Activated T-helper 17 cell treated with anti-CD3 and anti-CD28 coated beads, Interleukin-2, amount 50 U/mL, for 72 hours (primary cell): ENCODE measurements at places on chromosomes 1 and 21. TPM values are rescaled to one million over a fixed set of nuclear protein-coding genes. Genes with fewer than 3 reads are reported as not detected.

GRCh38 chr21:39645331-39645730 lies 32.6 kb downstream of the B3GALT5 start:
- H3K4me3 ChIP-seq = no peak overlapping the region
- no peak overlapping the region for H3K27ac ChIP-seq
- H3K4me1 ChIP-seq = no peaks in the 10 kb centered on the region
- ATAC-seq = no peak
- no peaks in the 10 kb centered on the region for H3K36me3 ChIP-seq

GRCh38 chr1:56464294-56464693 lies 115.1 kb downstream of the PLPP3 start:
- H3K4me1 ChIP-seq = no peaks in the 10 kb centered on the region
- no peaks in the 10 kb centered on the region for H3K36me3 ChIP-seq
- no peak for ATAC-seq
- no peak overlapping the region for H3K4me3 ChIP-seq
- H3K27me3 ChIP-seq = peaks cover 11% of the 10 kb centered on the region

DNA sequence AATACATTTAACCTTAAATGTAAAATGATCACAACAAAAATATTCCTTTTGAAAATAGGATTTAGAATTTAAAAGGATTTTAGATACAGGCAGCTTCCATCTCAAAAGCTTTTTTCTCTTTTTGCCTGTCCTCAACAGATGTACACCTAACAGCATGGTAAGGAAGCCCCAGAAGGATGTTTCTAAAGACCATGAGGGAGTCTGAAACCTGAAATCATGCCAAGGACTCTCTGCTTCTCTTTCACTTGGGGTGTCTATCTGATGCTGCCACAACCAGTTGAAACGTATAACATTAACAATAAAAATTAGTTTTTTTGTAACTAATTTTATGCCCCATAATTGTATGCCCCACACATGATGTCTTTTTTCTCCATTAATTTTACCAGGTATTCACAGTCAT lies 5.4 kb upstream of the ZNF281 start:
- H3K4me3 ChIP-seq = peak overlapping the region; percentile 38
- peak overlapping the region; percentile 12 for H3K27ac ChIP-seq
- peaks cover 2% of the 10 kb centered on the region for H3K36me3 ChIP-seq

DNA sequence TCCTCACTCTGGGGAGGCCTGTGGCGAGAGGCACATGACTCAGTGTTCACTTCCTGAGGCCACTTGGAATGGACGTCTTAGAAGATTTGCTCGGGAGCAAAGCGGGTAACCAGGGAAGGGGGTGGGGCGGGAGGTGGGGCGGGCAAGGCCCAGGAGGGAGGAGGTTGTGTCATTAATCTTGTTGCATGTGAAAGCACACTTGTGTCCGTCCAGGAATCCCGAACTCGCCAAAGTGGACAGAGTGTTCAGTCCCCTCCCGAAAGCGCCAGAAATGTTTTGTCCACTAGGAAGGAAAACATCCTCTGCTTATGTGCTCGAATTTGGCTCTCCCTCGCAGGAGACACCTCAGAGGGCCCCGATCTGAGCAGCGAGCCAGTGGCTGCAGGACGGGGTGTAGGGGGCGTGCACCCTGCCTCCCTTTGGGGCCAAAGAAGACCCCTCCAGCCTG lies 84.2 kb downstream of the SPSB1 start:
- no peaks in the 10 kb centered on the region for H3K4me1 ChIP-seq
- H3K4me3 ChIP-seq = no peak overlapping the region
- no peaks in the 10 kb centered on the region for H3K36me3 ChIP-seq
- no peak for ATAC-seq

GRCh38 chr1:150256198-150256553 lies 1.4 kb upstream of the CA14 start:
- peaks cover 12% of the 10 kb centered on the region for H3K4me1 ChIP-seq
- ATAC-seq = no peak
- H3K4me3 ChIP-seq = peak overlapping the region; percentile 81
- peak overlapping the region; percentile 82 for H3K27ac ChIP-seq

GRCh38 chr1:2854151-2854550 lies 52.7 kb upstream of the TTC34 start:
- no peak overlapping the region for H3K27ac ChIP-seq
- H3K27me3 ChIP-seq = peaks cover 11% of the 10 kb centered on the region
- H3K36me3 ChIP-seq = no peaks in the 10 kb centered on the region
- no peak overlapping the region for H3K4me3 ChIP-seq

- peak overlapping the region; percentile 29 for H3K4me3 ChIP-seq
- no peak overlapping the region for H3K27ac ChIP-seq
- H3K36me3 ChIP-seq = no peaks in the 10 kb centered on the region
- ATAC-seq = no peak
- no peaks in the 10 kb centered on the region for H3K4me1 ChIP-seq
Observed at GRCh38 chr1:157992031-157992832, 1.2 kb upstream of the KIRREL1 start.

- H3K27me3 ChIP-seq = no peaks in the 10 kb centered on the region
- H3K4me1 ChIP-seq = no peaks in the 10 kb centered on the region
- peaks cover 53% of the 10 kb centered on the region for H3K36me3 ChIP-seq
- H3K4me3 ChIP-seq = no peak overlapping the region
- H3K27ac ChIP-seq = no peak overlapping the region
Observed at GRCh38 chr1:235809688-235810397, 56.9 kb downstream of the LYST start.

DNA sequence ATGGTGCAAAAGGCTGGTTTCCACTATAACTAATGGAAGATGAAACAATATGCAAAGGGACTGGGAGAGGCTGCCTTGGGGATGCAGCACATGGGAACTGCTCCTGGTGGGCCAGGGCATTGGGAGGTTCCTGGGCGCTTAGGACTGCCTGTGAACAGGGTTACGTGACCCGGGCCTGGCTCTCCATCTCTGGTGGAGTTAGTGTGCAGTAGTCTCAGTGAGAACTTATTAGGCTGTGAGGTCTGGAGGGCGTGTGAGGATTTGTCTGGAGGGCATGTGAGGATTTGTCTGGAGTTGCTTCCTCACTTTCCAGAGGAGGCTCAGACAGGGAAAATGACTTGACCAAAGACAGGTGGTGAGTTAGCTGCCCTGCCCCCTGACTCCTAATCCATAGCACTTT lies 1.5 kb upstream of the ETV3L start:
- H3K36me3 ChIP-seq = no peaks in the 10 kb centered on the region
- no peak overlapping the region for H3K27ac ChIP-seq
- H3K4me3 ChIP-seq = no peak overlapping the region
- peaks cover 10% of the 10 kb centered on the region for H3K27me3 ChIP-seq
- H3K4me1 ChIP-seq = peaks cover 8% of the 10 kb centered on the region
- ATAC-seq = no peak

GRCh38 chr1:151511636-151512215 lies 539 bp downstream of the CGN start:
- H3K27me3 ChIP-seq = no peaks in the 10 kb centered on the region
- H3K27ac ChIP-seq = peak overlapping the region; percentile 28
- H3K36me3 ChIP-seq = no peaks in the 10 kb centered on the region
- H3K4me3 ChIP-seq = peak overlapping the region; percentile 81

DNA sequence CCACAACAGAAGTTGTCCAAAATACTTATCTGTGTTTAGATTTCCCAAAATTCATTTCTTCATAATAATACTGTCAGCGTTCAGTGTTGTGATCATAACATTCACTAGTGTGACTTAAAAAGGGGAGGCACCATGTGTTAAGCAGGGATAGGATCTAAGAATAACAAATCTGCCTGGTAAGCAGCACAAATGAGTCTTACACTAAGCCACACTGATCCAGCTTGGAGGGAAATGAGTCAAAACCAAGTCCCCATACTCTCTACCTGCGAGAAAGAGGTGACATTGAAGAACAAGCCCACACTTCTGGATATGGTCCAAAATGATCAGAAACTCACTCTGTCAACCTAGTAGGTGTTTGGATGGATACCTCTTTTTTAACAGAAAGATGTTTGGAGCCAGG lies 145.5 kb downstream of the CRB1 start:
- no peak overlapping the region for H3K27ac ChIP-seq
- peak; percentile 85 for ATAC-seq
- H3K4me3 ChIP-seq = no peak overlapping the region

The PCAT6 gene
- total RNA-seq = 4.0 TPM

The SLC9C2 gene
- not detected for total RNA-seq

The NTNG1 gene
- total RNA-seq = not detected
